Substantia nigra (tissue), 51 donors: ENCODE measurements at places on chromosomes 11 and 22.

- no peak for DNase-seq
These were observed 6.3 kb upstream of the SAMM50 start for GRCh38 chr22:43948836-43949406.

DNA sequence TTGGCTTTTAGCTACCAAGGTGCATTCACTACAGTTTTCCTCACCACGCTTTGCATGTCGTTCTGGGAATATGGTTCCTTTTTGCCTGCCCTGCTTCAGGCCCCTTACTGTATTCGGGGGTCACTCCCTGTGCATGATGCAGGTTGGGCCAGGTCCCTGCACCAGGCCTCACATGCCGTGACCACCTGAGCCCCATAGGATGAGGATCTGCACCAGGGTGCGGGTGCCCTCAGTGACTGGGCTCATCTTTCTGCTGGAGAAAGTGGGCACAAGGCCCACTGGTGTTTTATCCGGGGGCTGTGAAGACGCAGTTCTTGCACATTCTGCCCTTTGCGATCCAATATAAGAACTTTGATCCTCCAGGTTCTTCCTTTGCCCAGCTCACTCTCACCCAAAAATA, 45.7 kb upstream of the CABP7 start:
- no peak for DNase-seq

GRCh38 chr22:44337678-44338004, 24.9 kb upstream of the SHISAL1 start:
- no peak for DNase-seq

- DNase-seq: no peak
These were observed 79.9 kb downstream of the OSBP2 start for GRCh38 chr22:30774566-30774965.

- no peak for DNase-seq
These were observed 9.2 kb downstream of the PKP3 start for GRCh38 chr11:403021-403760.
